NCI-H1092 treated with DMSO at 0.1 percent for 48 hours (cell line): ENCODE measurements at places on chromosomes 1 and 21.

DNA sequence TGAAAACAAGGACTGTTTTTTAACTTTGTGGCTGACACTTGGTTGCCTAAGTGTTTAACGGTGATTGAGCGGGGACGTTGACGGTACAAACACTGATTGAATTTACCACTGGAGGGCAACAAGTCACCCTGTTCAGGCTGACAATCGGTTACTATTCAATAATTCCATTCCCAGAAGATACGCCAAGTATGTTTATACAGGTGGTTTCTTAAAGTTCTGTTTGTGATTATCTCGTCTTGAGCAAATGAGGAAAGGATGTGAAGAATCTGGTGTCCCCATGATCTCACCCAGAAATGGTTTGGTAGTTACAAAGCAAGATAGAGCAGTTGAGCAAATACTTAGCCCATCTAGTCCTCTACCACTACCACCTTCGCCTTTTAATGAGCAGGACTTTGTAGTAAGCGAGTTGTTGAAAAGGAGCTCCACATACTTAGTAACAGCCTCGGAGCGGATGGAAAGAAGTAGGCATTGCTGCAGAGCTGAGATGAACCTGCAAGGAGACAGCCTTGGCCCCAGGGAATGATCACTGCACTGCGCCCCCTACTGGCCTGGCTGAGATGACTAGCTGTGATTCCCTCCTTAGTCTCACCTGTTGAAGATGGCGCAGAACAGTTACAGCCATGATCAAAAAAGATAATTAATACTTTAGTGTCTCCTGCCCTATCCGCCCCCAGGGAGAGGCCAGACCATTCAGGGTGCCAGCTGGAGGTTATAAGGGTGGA lies 36.3 kb downstream of the IFNAR1 start:
- DNase-seq: peak; percentile 82

DNA sequence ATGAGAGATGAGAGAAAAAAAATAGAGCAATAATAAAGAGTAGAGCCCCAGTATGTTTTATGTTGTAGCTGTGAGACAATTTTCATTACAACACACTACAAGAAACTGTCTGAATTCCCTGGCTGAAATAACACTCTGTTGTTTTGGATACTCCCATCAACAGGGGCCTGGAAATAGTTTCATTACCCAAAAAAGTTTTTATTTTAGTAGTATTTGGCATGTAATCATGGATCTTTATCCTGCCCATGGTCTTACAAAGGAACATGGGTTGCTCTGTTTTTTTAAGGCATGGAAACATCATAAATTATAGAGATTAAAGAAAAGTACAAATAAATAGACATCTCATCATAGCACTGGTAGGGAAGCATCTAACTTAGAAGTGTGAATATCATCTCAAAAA lies 56.3 kb downstream of the GNG12 start:
- DNase-seq: no peak

DNA sequence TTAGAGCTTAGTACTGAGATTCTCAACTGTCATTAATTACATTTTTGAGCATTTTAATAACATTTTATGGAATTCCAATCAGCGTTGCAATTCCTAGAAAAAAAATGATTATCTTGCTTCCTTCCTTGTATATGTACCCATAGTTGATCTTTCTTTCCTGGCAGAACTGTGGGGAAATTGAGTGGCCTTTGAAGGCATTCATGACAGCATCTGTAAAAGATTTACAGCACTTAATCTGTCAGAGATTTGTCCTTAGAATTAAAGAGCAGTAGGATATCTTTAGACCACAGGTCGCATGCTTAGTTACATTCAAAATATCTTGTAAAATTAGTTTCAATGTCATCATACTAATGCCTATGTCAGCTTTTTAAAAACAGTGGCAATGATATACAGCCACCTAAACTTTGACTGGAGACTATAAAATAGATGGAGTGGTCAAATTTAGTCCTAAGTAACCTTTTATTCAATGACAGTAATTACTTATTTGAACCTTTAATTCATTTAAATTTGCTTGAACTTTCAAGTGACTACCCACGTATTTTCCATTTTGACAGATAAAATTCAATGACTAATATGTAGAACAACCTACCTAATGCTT lies 692.0 kb downstream of the NCAM2 start:
- no peak for DNase-seq

DNA sequence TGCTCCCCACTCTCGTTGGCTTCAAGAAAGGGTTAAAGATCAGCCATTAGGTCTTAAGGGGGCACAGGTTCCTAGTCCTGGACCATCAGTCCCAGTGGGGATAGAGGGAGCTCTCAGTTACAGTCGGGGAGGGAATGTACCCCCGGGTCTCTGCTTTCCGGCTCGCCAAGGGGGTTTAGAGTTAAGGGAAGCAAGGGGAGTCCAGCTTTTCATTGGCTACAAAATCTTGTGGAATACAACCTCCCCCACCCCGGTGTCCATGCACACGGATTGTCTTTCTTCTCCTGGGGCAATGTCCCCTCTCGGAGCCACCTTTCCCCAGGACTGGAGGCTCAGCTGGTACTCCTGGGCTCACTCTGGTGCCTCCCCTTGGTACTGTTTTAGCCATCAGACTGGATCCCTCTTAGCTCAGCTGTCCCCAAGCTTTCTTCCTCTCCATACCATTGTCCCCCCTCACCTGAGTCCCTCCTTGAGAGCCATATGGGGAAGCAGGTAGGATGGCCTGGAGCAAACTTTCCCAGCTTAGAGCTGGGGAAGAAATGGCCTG lies at the start of gene A3GALT2:
TSS of gene A3GALT2 (minus strand) at position 480 of the 547 bp plus-strand sequence. CDS start at position 480, 0 bp downstream.
- DNase-seq: no peak

GRCh38 chr1:228272331-228272791 lies 64.5 kb downstream of the OBSCN start:
- DNase-seq: no peak

DNA sequence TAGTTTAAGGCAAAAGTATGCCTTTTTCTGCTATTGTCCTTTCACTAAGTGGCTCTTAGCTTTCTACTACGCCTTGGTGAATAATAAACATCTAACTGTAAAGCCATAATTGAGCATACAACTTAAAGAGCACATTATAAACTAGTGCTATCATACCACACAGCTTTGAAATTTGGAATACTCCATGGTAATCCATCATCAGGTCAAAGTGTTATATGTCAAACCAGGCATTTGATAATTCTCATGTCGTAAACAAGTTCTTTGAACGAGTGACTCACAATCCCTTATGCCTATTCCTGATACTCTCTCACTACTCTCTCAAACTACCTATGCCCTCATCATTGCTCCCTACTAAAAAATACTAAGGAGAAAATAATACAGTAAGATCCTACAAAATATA lies 60.3 kb upstream of the FMN2 start:
- DNase-seq: no peak

DNA sequence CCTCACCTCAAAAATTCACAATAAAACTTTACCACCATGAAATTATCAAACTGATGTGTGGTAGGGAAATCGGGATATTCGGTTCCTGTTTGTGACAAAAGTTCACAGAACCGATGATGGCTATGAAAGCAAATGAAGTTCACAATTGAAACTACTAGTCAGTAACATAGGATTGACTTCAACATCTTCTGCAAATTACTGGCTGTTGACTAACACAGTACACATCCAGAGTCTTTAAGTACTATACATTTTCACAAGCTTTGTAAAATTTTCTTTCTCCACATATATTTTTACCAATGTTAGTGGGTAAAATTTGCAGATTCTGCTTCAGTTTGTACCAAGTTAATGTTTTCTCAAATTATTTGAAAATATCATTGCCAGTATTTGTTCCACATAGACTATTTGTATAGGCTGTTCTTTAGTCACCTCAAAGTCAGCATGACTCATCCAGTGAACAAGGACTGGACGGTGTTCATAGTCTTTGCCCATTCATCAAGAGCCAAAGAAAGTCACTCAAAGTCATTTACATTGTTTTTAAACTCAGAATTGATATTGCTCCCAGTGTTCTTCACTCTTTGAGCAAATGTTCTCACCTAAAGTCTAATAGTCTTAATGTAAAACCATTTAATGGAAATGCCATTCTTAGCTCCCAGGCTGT lies 213.4 kb downstream of the USP25 start:
- DNase-seq: no peak

DNA sequence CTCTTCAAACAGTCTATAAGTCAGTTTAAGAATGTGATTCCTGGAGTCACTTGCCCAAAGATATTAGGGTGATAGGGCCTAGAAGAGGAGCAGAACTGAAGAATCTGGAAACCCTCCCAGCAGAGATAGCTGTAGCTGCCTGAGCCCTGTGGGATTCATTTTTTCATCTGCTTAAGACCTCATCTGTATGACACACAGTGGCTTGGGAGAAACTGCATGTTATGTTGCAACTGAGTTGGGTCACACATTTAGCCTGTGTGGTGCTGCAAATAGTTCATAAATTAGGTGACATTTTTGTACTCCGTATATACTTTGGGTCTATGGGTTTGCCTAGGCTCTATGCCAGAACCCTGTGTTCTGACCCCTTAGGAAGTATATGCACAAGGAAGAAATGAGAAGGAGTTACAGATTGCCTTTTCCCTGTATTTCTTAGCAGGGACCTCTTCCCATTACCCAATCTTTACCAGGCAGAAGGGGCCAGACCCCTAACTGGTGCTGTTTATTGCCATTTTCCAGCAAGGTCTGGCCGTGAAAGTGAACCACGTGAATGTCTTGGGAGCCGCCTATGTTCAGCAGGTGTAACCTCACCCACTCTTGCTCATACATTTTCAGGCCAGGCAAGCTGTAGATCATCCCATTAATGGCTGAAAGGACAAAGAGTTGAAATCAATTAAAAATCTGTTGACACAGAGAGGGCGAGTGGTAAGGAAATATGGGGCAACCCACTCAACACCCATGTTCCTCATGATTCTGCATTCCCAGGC lies 41.9 kb upstream of the SLC19A2 start:
- DNase-seq: no peak

GRCh38 chr21:21188513-21189195 lies 190.4 kb downstream of the NCAM2 start:
- peak; percentile 22 for DNase-seq
